ENCODE measurements at places on chromosomes 7 and 10.

DNA sequence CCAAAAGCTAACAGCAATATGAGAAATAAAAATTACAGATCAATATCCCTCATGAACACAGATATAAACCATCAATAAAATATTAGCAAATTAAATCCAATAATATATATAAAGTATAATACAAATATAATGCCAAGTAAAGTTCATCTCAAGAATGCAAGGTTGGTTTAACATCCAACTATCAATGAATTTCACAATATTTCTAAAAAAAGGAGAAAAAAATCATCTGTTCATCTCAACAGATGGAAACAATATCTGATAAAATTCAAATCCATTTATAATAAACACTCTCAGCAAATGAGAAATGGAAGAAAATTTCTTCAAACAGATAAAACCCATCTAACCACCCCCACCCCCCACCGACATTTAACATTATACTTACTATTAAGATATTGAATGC lies 86.9 kb downstream of the SIRT1 start:
- peaks cover 73% of the 10 kb centered on the region for H3K36me3 ChIP-seq
- no peak overlapping the region for H3K4me3 ChIP-seq
- DNase-seq = no peak
- no peaks in the 10 kb centered on the region for H3K4me1 ChIP-seq

GRCh38 chr7:36522453-36523007 lies 132.9 kb downstream of the ANLN start:
- peaks cover 1% of the 10 kb centered on the region for H3K27me3 ChIP-seq
- no peaks in the 10 kb centered on the region for H3K36me3 ChIP-seq
- H3K27ac ChIP-seq = no peak overlapping the region

- H3K27ac ChIP-seq = no peak overlapping the region
- DNase-seq = no peak
- no peak overlapping the region for H3K4me3 ChIP-seq
- no peaks in the 10 kb centered on the region for H3K36me3 ChIP-seq
- H3K27me3 ChIP-seq = no peaks in the 10 kb centered on the region
Observed at GRCh38 chr7:12729112-12729511, 41.7 kb downstream of the ARL4A start.

DNA sequence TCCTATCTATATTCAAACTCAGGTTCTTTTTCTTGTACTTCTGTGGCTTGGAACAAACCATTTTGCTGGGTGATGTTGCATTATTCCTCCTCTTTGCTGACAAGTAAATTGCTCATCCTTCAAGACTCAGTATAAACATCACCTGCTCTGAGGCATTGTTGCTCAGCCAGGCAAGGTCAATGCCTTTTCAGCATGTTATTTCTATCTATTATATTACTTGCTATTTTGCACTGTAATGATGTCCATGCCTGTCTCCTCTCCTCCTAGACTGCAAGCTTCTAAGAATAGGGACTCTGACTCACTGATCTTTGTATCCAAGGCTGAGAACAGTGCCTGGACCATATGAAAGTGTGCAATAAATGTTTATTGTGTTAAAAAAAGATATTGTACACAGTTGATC lies 293.8 kb downstream of the RNLS start:
- no peaks in the 10 kb centered on the region for H3K36me3 ChIP-seq
- H3K27ac ChIP-seq = no peak overlapping the region
- DNase-seq = no peak
- no peaks in the 10 kb centered on the region for H3K27me3 ChIP-seq
- no peak overlapping the region for H3K4me3 ChIP-seq
- H3K4me1 ChIP-seq = peaks cover 44% of the 10 kb centered on the region

DNA sequence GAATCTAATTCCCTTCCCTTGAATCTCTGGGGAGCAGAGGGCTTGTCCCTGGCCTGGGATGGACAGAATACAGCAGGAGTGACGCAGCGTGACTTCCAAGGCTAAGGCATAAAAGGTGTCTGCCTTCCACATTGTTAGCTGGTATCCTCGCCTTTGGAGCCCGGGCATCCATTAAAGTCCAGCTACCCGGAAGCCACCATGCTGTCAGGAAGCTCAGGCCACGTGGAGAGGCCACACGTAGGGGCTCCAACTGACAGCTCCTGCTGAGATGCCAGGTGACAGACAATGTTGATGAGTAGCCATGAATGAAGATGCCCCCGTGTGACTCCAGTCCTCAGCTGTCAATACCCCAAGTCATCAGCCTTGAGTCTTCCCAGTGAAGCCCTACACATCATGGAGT lies 99.9 kb downstream of the OAT start:
- H3K4me3 ChIP-seq = no peak overlapping the region
- no peaks in the 10 kb centered on the region for H3K4me1 ChIP-seq
- no peak for DNase-seq
- H3K27me3 ChIP-seq = no peaks in the 10 kb centered on the region
- H3K36me3 ChIP-seq = no peaks in the 10 kb centered on the region
- no peak overlapping the region for H3K27ac ChIP-seq

GRCh38 chr7:153887749-153888569 lies 164.2 kb upstream of the DPP6 start:
- no peaks in the 10 kb centered on the region for H3K36me3 ChIP-seq
- no peak for DNase-seq
- H3K27me3 ChIP-seq = peaks cover 14% of the 10 kb centered on the region
- no peak overlapping the region for H3K4me3 ChIP-seq

DNA sequence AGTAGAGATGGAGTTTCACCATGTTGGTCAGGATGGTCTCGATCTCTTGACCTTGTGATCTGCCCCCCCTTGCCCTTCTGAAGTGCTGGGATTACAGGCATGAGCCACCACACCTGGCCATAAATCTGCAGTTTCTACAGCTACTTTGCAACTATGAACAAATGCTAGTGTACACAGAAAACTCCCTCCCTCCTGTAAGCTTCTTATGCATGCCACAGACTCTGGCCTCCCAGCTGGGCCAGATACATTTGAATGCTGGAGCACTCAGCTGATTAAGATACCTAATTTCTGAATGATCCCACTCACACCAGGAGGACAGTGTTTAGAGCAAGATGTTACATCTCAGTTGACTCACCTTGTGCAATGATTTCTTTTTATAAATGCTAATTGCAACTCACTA lies 486.2 kb downstream of the KCNMA1 start:
- no peak for DNase-seq
- no peak overlapping the region for H3K4me3 ChIP-seq
- no peak overlapping the region for H3K27ac ChIP-seq
- no peaks in the 10 kb centered on the region for H3K36me3 ChIP-seq

GRCh38 chr7:36844374-36844773 lies 120.1 kb upstream of the AOAH start:
- H3K4me3 ChIP-seq = no peak overlapping the region
- no peaks in the 10 kb centered on the region for H3K4me1 ChIP-seq
- no peak overlapping the region for H3K27ac ChIP-seq

DNA sequence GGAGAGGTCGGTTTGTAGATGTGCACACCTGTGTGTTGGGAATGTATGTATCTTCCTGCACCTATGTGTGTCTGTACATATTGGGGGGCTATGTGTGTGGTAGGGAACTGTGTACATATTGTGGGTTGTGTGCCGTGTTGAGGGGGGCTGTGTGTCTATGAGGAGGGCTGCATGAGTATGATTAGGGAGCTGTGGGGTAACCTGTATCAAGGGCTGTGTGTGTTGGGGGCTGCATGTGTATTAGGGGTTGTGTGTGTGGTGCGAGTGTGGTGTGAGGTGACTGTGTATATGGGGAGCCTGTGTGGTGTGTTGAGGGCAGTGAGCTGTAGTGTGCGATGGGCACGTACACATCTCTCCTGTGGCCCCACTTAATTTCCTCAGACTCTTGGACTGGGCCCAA lies 22.2 kb upstream of the PAX2 start:
- H3K36me3 ChIP-seq = no peaks in the 10 kb centered on the region

DNA sequence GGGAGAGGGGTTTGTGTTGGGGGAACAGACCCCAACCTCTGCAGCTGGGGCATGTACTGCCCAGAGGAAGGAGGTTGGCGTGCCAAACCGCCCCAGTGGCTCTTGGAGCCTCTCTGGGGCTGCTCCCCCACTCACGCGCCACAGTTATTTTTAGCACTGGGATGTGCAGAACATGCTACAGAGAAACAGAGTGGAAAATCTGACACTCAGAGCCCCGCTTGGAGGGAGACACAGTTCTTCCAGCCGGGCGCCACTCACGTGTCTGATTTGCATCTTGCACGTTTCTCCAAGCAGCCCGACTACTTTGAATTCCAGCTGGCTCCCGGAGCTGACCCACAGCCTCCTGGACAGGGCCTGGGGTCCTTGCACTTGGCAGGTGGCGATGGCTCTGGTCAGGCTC lies 182.0 kb downstream of the RPS24 start:
- DNase-seq = no peak
- no peak overlapping the region for H3K27ac ChIP-seq
- H3K4me3 ChIP-seq = no peak overlapping the region
- H3K36me3 ChIP-seq = no peaks in the 10 kb centered on the region
- H3K27me3 ChIP-seq = peaks cover 33% of the 10 kb centered on the region
- H3K4me1 ChIP-seq = no peaks in the 10 kb centered on the region

- DNase-seq = no peak
- H3K4me1 ChIP-seq = no peaks in the 10 kb centered on the region
- no peak overlapping the region for H3K4me3 ChIP-seq
- no peak overlapping the region for H3K27ac ChIP-seq
- H3K36me3 ChIP-seq = peaks cover 22% of the 10 kb centered on the region
- no peaks in the 10 kb centered on the region for H3K27me3 ChIP-seq
Observed at GRCh38 chr10:12835709-12836108, 165.8 kb downstream of the CCDC3 start.

- no peak overlapping the region for H3K4me3 ChIP-seq
- no peaks in the 10 kb centered on the region for H3K4me1 ChIP-seq
- DNase-seq = no peak
- H3K27me3 ChIP-seq = no peaks in the 10 kb centered on the region
- no peak overlapping the region for H3K27ac ChIP-seq
- H3K36me3 ChIP-seq = no peaks in the 10 kb centered on the region
Observed at GRCh38 chr10:81680359-81680758, 194.6 kb upstream of the NRG3 start.

DNA sequence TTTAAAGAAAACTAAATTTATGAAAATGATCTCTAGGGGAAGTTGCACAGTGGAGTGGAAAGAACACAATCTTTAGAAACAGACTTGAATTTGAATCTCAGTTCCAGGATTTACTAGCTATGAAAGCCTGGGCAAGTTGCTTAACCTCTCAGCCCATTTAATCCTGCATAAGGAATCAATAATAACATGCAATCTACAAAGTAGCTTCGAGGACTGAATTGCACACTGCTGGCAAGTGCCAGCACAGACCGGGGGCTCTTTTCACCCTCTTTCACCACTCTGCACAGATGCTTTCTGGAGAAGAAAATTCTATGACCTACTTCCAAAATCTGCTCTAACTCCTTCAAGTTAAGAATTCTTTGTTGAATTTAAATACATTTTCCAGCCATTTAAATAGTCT lies 63.4 kb upstream of the ANK3 start:
- no peak overlapping the region for H3K4me3 ChIP-seq
- H3K27me3 ChIP-seq = no peaks in the 10 kb centered on the region
- no peaks in the 10 kb centered on the region for H3K36me3 ChIP-seq
- DNase-seq = no peak
- peaks cover 16% of the 10 kb centered on the region for H3K4me1 ChIP-seq
- H3K27ac ChIP-seq = no peak overlapping the region

DNA sequence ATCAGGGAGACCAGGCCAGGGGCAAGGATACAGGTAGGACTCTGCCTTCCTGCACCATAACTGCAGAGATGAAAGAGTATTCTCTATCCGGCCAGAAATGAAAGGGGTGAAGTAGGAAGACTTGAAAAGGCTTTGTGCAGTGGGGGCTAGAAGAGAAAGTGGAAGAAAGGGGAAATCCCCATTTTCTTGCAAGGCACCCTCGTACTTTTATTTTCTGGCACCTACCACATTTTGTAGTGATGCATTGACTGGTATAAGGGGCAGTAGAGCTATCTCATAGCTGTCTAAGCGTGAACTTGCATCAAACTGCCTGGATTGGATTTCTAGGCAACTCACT lies 752 bp upstream of the CAMK2G start:
- peaks cover 21% of the 10 kb centered on the region for H3K36me3 ChIP-seq
- peaks cover 42% of the 10 kb centered on the region for H3K4me1 ChIP-seq
- no peaks in the 10 kb centered on the region for H3K27me3 ChIP-seq
- H3K27ac ChIP-seq = peak overlapping the region; percentile 90
- DNase-seq = no peak

DNA sequence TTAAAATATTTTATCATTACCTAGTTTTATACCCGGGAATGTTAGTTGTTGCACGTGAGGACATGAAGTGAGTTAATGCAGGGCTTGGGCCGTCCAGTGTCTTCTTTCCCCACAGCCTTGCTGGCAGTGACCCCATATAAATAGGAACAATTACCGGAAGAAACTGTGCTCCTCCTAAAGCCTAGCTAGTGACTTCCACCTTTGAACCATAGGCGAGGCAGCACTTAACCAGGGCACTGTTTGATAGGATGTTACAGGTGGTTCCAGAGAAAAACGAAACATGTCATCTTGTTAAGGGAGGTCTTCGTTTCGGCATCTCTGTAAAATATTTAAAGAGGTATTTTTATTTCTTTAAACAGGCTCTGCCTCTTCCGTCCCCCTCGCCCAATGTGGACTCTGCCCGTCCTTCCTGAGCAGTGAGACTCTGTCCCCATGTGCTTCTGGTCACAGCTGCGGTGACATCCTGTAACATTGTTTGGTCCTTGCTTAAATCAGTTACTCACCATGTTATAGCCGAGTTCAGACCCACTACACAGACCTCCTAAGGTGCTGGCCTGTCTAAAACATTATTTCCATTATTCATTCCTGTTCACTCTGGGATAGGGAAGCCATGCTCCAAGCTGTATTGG lies 145.6 kb downstream of the MGMT start:
- no peaks in the 10 kb centered on the region for H3K27me3 ChIP-seq
- peaks cover 13% of the 10 kb centered on the region for H3K36me3 ChIP-seq
- H3K4me1 ChIP-seq = peaks cover 8% of the 10 kb centered on the region
- H3K27ac ChIP-seq = no peak overlapping the region

DNA sequence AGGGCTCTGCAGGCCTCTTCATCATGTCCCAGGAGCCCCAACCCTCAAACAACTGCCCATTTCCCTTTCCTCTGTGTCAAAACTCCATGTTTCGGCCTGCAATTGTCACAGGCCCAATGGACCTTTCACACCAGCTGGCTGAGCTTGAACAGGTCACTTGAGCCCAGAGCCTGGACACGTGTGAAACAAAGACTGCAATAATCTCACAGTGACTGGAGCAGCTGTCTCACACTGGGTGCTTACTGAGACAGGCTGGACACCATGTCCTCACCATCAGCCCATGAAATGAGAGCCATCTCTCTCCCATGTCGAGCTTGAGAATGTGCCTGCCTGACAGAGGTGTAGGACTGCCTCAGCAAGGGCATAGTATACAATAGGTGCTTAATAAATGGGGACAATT lies 19.5 kb upstream of the EIF5AL1 start:
- no peak overlapping the region for H3K27ac ChIP-seq
- no peak overlapping the region for H3K4me3 ChIP-seq
- H3K36me3 ChIP-seq = no peaks in the 10 kb centered on the region
- no peak for DNase-seq
- peaks cover 11% of the 10 kb centered on the region for H3K27me3 ChIP-seq

GRCh38 chr7:30879139-30880124 lies 32.2 kb upstream of the AQP1 start:
- H3K36me3 ChIP-seq = no peaks in the 10 kb centered on the region
- H3K4me1 ChIP-seq = no peaks in the 10 kb centered on the region
- peaks cover 2% of the 10 kb centered on the region for H3K27me3 ChIP-seq
- DNase-seq = no peak
- H3K27ac ChIP-seq = no peak overlapping the region
